Left ventricle myocardium inferior (tissue), 1 donor: ENCODE measurements at places on chromosomes 5 and 9.

DNA sequence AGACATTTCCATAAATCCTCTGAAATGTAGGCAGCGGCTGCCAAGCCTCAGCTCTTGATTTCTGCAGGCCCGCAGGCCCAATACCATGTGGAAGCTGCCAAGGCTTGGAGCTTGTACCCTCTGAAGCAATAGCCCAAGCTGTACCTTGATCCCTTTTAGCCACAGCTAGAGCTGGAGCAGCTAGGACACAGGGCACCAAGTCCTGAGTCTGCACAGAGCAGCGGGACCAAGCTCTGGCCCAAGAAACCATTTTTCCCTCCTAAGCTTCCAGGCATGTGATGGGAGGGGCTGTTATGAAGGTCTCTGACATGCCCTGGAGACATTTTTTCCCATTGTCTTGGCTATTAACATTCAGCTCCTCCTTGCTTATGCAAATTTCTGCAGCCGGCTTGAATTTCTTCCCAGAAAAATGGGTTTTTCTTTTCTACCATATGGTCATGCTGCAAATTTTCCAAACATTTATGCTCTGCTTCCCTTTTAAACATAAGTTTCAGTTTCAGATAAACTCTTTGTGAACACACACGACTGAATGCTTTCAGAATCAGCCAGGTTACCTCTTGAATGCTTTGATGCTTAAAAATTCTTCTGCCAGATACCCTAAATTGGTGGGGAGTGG is 14.4 kb upstream of the ZFR start:
- DNase-seq, result no peak

DNA sequence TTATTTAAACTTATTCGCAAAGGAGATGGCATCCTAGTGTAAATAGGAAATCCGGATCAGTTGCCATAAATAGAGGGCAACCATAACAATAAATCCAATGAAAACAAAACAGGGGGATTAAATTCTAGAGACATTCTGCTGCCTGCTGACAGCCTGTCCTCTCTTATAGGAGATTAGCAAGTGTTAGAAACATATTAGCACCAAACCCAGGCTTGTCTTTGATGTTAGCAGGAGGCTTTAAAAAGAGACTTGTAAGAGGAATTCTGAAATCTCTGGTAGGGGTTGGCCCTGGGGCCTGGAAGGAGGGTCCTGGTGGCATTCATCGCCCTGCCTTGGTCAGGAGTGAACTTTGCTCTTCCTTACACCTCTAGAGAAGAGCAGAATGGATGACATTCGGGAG is 21.6 kb downstream of the NDST1 start:
- DNase-seq, result no peak

DNA sequence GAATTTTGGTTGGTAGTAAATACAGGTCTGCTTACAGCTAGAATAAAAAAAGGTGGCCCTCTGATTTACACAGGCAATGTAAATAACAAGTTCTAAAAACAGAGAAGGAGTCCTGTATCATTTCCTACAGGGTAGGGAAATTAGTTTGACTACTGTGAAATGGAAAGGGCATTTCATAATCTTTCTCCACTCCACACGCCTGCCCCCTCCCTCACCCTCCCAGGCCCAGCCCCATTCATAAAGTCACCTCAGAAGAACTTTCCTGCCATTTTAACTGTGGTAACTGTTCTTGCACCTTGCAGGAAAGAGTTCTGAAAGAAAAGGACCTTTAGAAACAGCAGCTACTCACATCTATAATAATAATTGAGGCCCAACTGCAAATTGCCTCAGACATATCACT is 69.7 kb downstream of the MEF2C start:
- no peak for DNase-seq

- no peak for DNase-seq
Measured at GRCh38 chr9:76643399-76644117, 120.7 kb upstream of the PCA3 start.

GRCh38 chr9:72149231-72149975 is at the start of gene GDA:
Gene GDA, plus strand, starts transcription at chr9:72149440. Its CDS starts 120 bp downstream, at chr9:72149560.
- no peak for DNase-seq

DNA sequence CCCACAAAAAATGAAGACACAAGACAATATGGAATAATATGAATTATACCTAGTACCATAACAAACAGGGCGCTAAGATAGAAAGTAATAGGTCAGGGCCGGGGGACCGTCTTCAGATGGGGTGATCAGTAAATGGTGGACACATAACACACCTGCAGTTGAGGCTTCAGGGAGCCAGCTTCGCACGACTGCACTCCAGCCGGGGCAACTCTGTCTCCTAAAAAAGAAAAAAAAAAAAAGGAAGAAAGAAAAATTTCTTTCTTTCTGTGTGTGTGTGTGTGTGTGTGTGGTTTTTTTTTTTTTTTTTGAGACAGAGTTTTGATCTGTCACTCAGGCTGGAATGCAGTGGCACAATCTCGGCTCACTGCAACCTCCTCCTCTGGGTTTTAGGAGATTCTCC is 75.0 kb upstream of the HSPA9 start:
- no peak for DNase-seq

GRCh38 chr5:59569158-59569557 is 324.4 kb downstream of the PDE4D start:
- no peak for DNase-seq

GRCh38 chr9:135129137-135129695 is 41.7 kb downstream of the OLFM1 start:
- DNase-seq, result no peak

GRCh38 chr5:93150311-93151012 is 430.6 kb downstream of the NR2F1-AS1 start:
- DNase-seq, result no peak
